Naive thymus-derived CD8-positive, alpha-beta T cell (primary cell): ENCODE measurements at places on chromosomes 12 and 14. TPM values are rescaled to one million over a fixed set of nuclear protein-coding genes. Genes with fewer than 3 reads are reported as not detected.
A peak's percentile ranks its signal among the peaks of the same experiment; 100 is the strongest.

DNA sequence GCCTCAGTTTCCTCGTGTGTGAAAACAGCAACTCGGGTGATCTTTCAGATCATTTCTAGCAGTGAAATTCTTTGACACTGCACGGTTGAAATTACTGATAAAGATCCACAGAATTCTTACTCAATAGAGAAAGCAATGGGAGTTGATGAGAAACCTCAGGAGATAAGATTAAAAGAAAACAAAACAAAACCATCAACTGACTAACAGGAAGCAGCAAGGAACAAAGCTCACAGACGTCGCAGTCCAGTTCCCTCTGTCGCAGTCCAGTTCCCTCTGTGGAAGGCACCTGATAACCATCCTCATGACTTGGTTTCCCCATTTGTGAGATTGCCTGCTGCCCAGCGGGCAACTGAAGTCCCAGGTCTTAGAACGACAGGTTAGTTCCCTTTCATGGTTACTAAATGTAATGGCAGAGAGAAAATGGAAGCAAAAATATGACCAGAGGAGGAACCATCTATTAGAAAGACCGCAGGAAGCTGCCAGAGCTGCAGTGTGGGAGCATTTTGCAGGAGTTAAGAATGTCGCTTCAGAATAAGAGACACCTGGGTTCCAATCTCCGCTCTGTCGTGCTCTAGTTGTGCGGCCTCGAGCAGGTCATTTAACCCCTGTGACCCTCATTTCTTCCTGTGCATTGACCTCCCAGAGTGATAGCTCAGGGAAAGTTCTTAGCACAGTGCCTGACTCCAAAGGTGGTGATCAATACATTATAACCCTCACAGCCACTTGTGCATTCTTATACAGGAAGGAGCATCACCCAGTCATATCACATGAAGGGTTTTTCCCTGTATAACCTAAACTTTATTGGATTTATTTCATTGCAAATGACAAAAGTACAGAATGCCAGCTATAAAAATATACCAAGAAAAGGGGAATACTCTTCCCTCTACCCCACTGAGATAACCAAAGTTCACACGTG is 5.1 kb upstream of the MED13L start:
- DNase-seq: no peak
- H3K4me1 ChIP-seq: peaks cover 29% of the 10 kb centered on the region
- peak overlapping the region; percentile 22 for H3K27ac ChIP-seq
- no peaks in the 10 kb centered on the region for H3K27me3 ChIP-seq

- H3K36me3 ChIP-seq: no peaks in the 10 kb centered on the region
- H3K27me3 ChIP-seq: no peaks in the 10 kb centered on the region
- H3K27ac ChIP-seq: no peak overlapping the region
- no peak for DNase-seq
- H3K4me3 ChIP-seq: peak overlapping the region; percentile 28
Measured at GRCh38 chr12:31923063-31923412, 36.2 kb upstream of the RESF1 start.

DNA sequence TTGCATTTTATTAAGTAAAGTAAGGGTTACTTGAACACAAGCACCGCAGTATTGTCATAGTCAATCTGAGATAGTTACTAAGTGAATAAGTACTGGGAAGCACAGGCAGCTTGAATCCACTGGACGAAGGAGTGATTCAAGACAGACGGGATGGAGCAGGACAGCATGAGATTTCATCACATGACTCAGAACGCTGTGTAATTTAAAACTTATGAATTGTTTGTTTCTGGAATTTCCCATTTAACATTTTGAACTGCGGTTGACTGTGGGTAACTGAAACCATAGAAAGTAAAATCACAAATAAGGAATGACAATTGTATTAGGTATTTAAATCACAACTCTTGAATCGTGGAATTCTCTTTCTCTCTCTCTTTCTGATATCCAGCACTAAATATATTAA is 1630.4 kb upstream of the SEL1L start:
- no peak overlapping the region for H3K4me3 ChIP-seq
- no peaks in the 10 kb centered on the region for H3K4me1 ChIP-seq
- no peaks in the 10 kb centered on the region for H3K27me3 ChIP-seq
- DNase-seq: no peak
- no peak overlapping the region for H3K27ac ChIP-seq

DNA sequence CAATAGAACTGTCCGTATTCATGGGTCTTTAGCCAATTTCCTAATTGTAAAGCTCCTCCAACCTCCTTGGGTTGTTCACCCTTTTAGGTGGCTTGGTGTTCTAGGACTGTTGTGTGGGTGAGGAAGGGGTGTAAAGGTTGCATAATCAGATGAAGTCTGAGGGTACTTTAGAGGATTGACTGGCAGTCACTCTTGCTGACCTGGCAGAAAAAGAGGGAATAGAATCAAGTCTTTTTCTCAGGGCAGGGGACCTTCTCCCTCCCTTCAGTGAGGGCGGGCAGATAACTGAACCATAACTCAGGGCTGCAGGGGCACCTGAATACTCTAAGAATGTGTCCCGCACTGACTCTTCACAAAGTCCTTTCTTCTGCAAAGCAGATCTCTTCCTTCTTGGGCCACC is 436.2 kb downstream of the CCDC91 start:
- no peaks in the 10 kb centered on the region for H3K36me3 ChIP-seq
- no peak for DNase-seq
- H3K27me3 ChIP-seq: no peaks in the 10 kb centered on the region
- no peaks in the 10 kb centered on the region for H3K4me1 ChIP-seq
- no peak overlapping the region for H3K27ac ChIP-seq

DNA sequence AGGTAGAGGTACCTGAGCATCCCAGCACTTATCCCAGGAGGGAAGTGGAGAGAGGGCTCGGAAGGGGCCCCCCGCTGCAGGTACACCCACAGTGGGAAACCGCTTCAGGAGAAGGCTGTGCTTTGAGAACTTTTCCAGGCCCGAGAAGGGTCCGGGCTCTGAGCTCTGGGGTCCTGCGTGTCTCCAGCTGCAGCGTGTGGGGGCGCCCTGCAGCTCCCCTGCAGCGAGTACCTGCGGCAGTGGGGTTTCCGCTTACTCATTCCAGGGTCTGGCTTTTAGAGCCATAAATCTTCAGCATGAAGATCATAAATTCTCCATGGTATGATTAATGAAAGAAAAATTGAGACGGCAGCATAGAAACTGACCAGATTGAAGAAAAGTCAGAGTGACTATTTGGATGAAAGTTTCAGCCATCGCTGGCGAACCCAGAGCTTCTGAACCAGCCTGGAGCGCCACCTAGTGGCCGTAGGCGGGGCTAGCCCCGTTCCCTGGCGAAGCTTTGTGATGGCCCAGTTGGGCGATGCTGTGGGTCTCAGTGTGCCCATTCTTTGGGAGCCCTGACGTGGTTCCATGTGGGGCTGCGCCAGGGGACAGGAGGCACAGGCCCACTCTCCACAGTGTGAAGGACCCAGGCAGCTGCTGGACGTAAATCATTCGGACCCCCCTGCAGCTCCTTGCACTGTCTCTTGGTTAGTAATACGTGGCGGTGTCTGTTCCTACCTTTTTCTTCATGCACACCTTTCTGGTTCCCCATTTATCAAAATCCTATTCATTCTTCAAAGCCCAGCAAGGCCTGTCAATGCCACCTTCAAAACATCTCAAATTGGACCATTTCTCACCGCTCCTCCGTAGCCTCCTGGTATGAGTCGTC is 198.2 kb downstream of the TSPAN9 start:
- H3K27me3 ChIP-seq: peaks cover 35% of the 10 kb centered on the region
- H3K4me1 ChIP-seq: no peaks in the 10 kb centered on the region
- DNase-seq: peak; percentile 67
- H3K4me3 ChIP-seq: peak overlapping the region; percentile 43
- no peaks in the 10 kb centered on the region for H3K36me3 ChIP-seq

- H3K27ac ChIP-seq: no peak overlapping the region
- no peaks in the 10 kb centered on the region for H3K36me3 ChIP-seq
- no peak for DNase-seq
- no peak overlapping the region for H3K4me3 ChIP-seq
Measured at GRCh38 chr14:105385698-105386365, 12.5 kb upstream of the TEX22 start.

DNA sequence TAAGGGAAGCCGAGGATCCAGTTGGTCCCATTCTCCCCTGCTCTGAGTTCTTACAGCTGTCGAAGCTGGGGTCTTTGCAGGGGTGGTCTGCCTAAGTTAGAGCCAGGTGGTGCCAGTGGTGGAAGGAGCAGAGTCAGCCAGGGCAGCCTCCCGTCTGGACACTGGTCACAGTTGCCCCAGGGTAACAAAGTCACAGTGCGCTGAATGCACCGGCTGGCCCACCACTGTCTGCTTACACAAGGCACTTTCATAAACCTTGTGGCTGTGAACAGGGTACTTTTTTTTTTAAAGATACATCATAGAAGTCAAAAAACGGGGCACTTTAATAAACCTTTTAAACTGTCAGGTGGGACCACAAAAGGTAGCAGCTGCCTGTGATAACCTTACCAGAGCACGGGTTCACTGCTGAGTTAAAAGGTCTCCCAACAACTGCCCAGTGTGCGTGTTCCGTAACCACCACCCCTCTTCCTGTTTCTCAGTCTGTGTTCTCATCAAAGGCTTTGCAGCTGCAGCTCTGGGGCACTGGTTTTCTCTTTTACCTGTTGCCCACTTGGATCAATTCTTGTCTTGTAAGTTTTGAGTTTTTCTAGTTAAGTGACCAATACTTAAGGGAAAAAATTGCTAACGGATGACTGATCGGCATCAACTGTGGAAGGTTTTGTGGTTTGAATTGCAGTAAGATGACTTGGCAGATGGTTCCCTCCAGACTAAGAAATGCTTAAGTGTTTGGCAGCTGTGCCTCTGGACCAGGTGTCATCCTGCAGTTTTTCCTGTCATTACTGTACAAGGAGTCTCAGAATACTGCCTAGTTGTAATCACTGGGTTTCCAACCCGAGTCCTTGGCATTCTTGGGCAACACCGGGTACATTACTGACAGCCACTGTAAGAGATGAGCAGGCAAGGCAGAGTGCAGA is 55.9 kb downstream of the DYNC1H1 start:
- peak overlapping the region; percentile 97 for H3K27ac ChIP-seq
- peak; percentile 80 for DNase-seq
- H3K4me3 ChIP-seq: peak overlapping the region; percentile 76
- H3K4me1 ChIP-seq: peaks cover 14% of the 10 kb centered on the region
- peaks cover 90% of the 10 kb centered on the region for H3K36me3 ChIP-seq

GRCh38 chr12:117881517-117881916 is 87.3 kb downstream of the KSR2 start:
- H3K27me3 ChIP-seq: peaks cover 42% of the 10 kb centered on the region
- H3K36me3 ChIP-seq: no peaks in the 10 kb centered on the region
- no peak overlapping the region for H3K27ac ChIP-seq
- H3K4me3 ChIP-seq: no peak overlapping the region
- no peaks in the 10 kb centered on the region for H3K4me1 ChIP-seq

GRCh38 chr12:41683023-41683422 is 461.7 kb downstream of the GXYLT1 start:
- no peak for DNase-seq
- H3K27me3 ChIP-seq: no peaks in the 10 kb centered on the region
- no peak overlapping the region for H3K4me3 ChIP-seq
- no peaks in the 10 kb centered on the region for H3K36me3 ChIP-seq

GRCh38 chr12:94922561-94922960 is 80.9 kb downstream of the NDUFA12 start:
- no peak for DNase-seq
- H3K36me3 ChIP-seq: no peaks in the 10 kb centered on the region
- no peak overlapping the region for H3K4me3 ChIP-seq

DNA sequence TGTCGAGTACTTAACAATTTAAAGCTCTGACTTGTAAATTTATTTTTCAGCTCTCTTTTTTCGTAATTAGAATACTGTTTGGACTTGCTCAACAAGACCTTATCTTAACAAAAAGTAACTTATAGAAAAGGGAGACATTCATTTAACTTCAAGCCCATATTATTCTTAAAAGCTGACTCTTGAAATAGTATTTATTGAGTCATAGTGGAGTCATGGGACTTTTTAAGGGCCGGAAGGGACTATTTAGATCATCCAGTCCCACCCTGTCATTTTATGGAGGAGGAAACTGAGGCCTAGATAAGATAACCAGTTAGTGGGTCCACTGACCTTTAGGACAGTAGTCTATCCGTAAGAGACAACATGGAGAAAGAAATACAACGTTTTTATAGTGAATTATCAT is 1.5 kb downstream of the RAP1B start:
- H3K27ac ChIP-seq: peak overlapping the region; percentile 99
- H3K4me3 ChIP-seq: peak overlapping the region; percentile 95
- no peaks in the 10 kb centered on the region for H3K27me3 ChIP-seq

Gene TNFRSF1A
- total RNA-seq: 91.7 TPM

Gene EID3
- total RNA-seq: 10.6 TPM

Gene KRT78
- not detected for total RNA-seq
